ENCODE measurements at places on chromosomes 7 and 10.

GRCh38 chr7:134636008-134636449 lies 10.6 kb upstream of the BPGM start:
- no peak for DNase-seq

DNA sequence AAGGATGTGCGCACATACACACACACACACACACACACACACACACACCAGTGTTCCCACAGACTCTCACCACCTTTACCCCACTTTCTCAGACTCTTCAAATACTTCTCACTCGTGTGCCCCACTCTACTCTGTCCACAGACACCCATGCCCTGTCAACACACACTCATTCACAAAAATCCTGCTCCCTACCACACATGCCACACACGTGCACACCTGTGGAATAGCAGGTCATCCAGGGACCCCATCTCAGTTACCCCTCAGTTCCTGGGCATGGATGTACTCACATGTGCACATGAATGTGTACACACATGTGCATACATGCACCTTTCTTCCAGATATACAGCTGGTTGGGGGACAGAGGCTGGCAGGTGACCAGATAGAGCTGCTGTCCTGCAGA lies 142.9 kb downstream of the EMX2 start:
- DNase-seq, result no peak

DNA sequence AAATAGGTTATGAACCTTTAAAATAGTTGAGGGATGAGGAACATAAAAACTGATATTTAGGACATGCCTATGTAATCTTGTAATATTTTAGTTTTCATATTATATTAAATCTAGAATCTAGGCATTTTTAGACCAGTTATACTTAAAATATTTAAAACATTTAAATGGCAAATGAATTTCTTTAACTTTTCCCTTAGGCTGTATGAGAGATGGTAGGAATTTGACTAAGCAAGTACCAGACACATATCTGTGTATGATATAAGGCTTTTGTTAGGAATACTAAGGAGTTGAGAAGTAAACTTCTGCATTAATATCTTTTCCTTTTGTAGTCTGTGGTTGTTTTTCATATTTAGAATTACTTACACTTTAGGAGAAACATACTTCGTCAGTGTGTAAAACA lies 25.1 kb downstream of the SEPTIN7 start:
- no peak for DNase-seq

DNA sequence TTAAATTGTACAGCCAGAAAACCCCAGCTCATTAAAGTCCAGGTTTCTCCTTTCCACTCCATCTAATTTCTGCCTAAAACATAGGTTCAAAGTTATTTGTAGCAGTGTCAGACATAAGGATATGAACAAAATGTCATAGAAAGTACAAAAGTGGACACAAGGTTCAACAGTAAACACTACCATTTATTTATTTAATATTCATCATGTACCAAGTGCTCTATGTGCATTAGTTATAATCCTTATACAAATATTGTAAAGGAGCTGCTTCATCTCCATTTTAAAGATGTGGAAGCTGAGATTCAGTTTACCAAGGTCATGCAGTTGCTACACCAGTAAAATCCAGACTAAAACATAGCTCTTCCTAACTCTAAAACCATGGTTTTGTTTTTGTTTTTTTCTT lies 52.0 kb upstream of the CDK1 start:
- DNase-seq, result no peak
